Aorta (tissue), 5 donors: ENCODE measurements at places on chromosomes 1 and 21.
A peak's percentile ranks its signal among the peaks of the same experiment; 100 is the strongest.

DNA sequence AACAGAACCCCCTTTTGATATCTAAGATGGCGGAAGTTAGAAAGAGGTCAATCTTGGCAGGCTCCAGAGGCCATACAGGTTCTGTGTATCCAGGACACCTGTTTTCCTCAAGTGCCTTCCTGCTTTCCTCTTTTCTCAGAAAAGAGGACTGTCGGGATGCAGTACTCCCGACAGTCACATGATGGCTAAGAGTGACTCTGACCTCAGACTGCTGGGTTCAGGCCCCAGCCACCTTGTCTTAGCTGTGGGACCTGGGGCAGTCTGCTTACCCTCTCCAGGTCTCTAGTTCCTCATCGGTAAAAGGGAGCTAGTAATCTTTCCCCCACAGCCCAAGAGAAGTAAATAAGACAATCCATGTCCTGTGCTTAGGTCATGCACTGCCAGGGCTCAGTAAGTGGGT, 29.9 kb downstream of the STK40 start:
- DNase-seq, result no peak

- DNase-seq, result peak; percentile 79
Measured at GRCh38 chr1:12464598-12465056, 153.4 kb downstream of the DHRS3 start.

DNA sequence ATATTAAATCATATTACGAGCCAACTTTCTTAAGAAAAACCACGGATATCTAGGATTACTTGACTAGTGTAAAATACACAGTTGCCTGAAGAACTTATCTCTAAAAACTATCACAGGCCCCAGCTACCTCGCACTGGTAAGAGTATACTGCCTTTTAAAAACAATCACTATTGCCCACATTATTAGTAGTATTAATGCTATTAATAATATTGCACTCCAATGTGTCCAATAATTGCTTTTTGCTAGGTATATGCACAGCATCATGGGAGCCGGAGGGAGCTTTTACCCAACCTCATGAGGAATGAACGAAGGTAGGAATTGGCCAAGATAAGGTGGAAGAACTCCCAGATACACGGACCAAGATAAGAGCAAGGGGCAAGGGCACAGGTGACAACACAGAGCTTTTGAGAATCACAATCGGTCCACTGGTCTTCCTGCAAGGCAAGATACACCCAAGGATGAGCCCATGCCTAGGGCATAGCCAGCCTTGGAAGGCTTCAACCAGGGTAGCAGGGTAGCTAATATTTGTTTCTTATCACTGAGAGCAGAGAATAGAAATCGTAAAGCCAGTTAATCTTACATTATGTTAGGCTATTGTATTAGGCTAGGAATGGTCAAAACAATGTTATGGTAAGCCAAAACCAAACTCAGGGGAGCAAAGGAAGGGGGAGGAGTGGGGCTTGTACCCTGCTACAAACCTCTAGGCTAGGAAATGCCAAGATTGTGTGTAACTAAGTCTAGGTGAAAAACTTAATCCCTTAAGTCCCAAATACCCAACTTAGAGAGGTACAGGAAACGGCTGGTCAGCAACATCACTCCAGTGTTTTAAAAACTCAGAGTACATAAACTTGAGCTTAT, 9.4 kb downstream of the GLUL start:
- DNase-seq, result no peak

DNA sequence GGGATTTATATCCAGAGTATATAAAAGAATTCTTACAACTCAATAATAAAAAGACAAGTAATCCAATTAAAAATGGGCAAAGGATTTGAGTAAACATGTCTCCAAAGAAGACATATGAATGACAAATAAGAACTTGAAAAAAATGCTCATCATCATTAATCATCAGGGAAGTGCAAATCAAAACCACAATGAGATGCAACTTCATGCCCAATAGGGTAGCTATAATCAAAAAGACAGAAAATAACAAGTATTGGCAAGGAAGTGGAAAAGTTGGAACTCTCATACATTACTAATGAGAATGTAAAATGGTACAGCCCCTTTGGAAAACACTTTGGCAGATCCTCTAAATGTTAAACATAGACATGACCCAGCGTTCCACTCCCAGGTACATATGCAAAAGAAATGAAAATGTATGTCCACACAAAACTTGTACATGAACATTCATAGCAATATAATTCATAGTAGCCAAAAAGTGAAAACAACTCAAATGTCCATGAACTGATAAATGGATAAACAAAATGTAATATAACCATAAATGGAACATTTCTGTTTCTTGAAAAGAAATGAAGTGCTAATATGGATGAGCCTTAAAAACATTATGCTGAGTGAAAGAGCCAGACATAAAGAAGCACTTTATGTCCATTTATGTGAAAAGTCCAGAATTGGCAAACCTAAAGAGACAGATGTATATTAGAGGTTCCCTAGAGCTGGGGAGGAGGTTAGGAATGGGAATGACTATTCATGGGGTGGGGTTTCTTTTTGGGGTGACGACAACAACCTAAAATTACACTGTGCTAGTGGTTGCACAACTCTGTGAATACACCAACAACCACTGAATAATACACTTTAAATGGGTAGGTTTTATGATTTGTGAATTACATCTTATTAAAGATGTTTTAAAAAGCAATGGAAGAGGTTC, 259.7 kb downstream of the RHOU start:
- DNase-seq, result no peak

DNA sequence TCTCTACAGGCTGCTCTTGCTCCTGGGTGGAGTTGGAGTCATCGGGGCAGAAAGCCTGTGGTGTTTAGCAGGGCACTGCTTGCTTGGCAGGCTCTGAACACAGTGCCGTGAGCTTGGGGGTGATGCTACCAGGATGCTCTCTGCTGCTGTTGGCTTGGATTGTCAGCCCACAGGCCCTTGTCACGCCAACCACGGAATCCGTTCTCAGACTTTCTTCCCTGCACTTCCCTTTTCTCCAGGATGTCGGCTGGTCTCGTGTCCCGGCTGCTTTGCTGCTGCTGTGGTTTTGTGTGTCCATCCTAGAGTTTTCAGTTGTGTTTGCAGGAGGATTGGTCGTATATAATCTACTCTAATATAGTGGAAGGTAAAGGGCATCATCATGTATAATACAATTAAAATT, 44.4 kb upstream of the TTC34 start:
- DNase-seq, result peak; percentile 69
